ENCODE measurements at places on chromosomes 3 and 15.

DNA sequence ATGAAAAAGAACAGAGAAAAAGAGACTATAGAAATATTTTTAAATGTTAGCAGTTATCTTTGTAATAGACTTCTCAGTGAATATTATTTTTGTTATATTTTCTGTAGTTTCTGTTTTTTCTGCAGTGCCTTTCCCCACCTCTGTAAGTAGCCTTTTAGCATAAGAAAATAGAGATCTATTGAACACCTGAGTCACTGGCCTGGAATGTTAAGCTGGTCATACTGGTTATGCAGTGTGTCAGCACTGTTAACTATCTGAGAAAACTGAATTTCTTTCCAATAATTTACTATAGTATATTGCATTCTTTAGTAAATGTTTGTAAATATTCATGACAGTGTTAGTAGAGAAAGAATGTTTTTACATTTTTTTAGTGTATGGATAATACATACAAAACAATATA is 79.8 kb downstream of the NECTIN3 start:
- DNase-seq: peak; percentile 4

GRCh38 chr3:132837615-132838014 is 115.4 kb upstream of the NPHP3 start:
- no peak for DNase-seq

GRCh38 chr3:148756311-148756710 is 58.6 kb downstream of the AGTR1 start:
- no peak for DNase-seq

- no peak for DNase-seq
Measured at GRCh38 chr3:30673425-30674341, 67.3 kb downstream of the TGFBR2 start.

GRCh38 chr15:60568914-60569391 is 90.0 kb upstream of the ICE2 start:
- no peak for DNase-seq

GRCh38 chr3:135218304-135218703 is 423.2 kb downstream of the EPHB1 start:
- peak; percentile 31 for DNase-seq

DNA sequence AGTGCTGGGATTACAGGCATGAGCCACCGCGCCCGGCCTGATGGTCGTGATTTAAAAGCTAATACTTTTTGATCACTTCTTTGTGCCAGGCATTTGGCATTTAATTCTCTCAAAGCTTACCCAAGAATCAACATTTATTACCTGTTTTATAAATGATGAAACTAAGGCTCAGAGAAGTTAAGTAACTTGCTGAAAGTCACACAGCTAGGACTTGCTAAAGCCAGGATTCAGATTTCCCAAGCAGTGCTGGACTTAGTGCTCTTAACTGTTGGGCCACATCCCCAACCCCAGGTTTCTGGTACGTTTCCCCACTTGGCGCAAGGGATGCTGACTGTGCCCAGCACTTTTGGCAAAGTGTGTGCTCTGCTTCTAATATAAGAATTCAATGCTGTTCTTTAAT is 10.5 kb downstream of the GRK7 start:
- no peak for DNase-seq

- no peak for DNase-seq
Measured at GRCh38 chr15:83866692-83867091, 212.8 kb downstream of the ADAMTSL3 start.

DNA sequence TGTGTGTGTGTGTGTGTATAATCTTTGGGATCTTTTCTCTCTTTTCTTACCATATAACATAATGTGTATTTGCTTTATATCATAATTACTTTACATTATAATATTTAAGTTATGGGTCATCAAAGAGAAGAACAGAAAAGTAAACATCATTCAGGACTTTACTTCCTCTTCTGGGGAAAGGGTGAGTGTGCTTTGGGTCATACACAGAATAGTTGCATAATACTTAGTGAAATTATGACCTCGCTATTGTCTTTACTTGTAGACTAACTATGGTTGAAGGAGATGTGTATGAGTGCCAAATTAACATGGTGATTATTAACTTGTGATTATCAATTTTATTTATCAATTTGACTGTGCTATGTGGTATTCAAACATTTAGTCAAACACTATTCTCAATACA is 1086.9 kb downstream of the DIPK2A start:
- DNase-seq: no peak

- no peak for DNase-seq
Measured at GRCh38 chr3:141651409-141651808, 86.7 kb upstream of the RNF7 start.

GRCh38 chr3:159273070-159273469 is 471.2 kb downstream of the MFSD1 start:
- DNase-seq: no peak

- no peak for DNase-seq
Measured at GRCh38 chr3:158568784-158569183, 2.2 kb upstream of the MLF1 start.

GRCh38 chr3:186213946-186214345 is 105.1 kb upstream of the ETV5 start:
- DNase-seq: no peak
